ENCODE measurements at places on chromosomes 16 and 17. TPM values are rescaled to one million over a fixed set of nuclear protein-coding genes. Genes with fewer than 3 reads are reported as not detected.

Gene RAC3
- total RNA-seq, result 7.7 TPM

Gene NHLRC4
- 1.1 TPM for total RNA-seq

Gene PARD6A
- 10.7 TPM for total RNA-seq

Gene CA7
- total RNA-seq, result not detected

Gene KRTAP9-8
- not detected for total RNA-seq

Gene SETD6
- 8.9 TPM for total RNA-seq

Gene MGAT5B
- total RNA-seq, result 0.39 TPM
